Type B pancreatic cell (in vitro differentiated cells): ENCODE measurements at places on chromosomes 3 and 15.

GRCh38 chr15:38698254-38698653 is 133.6 kb upstream of the RASGRP1 start:
- DNase-seq, result no peak

- DNase-seq, result no peak
These were observed 360.5 kb upstream of the NAALADL2 start for GRCh38 chr3:174498638-174499037.

DNA sequence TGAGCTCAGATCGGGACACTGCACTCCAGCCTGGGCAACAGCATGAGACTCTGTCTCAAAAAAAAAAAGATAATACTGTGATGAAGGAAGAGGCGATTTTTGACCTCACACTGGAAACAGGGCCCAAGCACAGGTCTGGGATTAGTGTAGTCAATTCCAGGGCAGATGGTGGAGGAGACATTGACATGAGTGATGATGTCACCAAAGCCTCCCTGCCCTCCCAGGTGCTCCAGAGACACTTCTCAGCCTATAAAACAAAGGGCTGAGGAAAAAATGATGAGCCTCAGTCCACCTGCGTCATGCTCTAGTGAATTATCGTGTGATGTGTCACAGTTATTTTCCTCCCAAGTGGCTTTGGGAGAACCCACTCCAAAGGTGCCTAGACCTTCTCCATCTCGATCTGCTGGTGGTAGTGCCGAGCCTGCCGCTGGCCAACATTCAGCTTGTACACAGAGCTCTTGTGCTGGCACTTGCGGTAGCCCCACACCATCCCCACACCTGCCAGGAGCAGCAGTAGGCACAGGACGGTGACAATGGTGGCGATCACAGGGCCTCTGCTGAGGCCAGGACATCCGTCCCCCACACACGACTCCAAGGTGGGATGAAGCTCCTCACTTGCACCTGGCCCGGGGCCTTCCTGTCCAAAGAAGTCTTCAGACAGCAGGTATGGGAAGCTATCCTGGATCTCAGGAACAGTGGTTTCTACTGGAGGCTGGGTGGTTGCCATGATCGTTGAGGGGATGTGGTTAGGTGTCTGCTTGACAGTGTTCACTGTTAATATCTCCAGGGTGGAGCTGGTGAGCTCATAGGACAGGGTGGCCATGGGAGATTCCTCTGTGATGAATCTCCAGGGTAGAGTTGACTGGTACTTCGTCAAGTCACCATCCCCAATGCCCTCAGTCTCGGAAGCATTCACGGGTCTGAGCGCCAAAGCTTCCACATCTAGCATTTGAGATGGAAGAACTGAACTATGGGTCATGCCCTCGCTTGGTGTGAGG is 38.8 kb downstream of the CRTAP start:
- no peak for DNase-seq

GRCh38 chr3:143001034-143001368 is 369 bp upstream of the U2SURP start:
- no peak for DNase-seq

- DNase-seq, result no peak
These were observed 26.9 kb downstream of the ATOSA start for GRCh38 chr15:52652286-52652685.

GRCh38 chr15:40282869-40283614 is at the start of gene ANKRD63:
TSS of gene ANKRD63 (minus strand) at chr15:40283064. CDS start at chr15:40282586, 478 bp downstream.
- no peak for DNase-seq

DNA sequence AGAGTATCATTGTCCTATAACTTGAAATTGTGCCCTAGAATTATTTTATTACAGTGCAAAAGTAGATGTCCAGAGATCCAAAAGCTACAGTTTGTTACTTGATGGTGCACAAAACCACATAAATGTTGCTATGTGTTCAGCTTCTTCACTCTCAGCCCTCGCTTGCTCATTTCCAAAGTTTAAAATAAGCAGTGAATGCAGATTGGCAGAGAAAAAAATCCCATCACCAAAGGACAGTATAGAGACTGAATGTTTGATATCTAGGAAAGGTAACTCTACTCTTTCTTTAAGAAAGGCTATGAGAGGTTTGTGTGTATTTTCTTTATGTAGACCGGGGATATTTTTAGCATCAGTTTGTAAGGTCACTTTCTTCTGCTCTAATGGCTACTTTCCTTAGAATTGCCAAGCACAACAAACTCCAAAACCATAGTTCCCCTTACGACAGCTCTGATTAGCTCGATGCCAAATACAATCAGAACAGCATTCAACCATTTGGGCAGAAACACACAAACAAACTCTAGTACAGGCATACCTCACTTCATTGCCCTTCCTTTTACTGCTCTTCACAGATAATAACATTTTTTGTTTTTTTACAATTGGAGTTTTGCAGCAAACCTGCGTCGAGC is 164.1 kb upstream of the CCDC54 start:
- no peak for DNase-seq

DNA sequence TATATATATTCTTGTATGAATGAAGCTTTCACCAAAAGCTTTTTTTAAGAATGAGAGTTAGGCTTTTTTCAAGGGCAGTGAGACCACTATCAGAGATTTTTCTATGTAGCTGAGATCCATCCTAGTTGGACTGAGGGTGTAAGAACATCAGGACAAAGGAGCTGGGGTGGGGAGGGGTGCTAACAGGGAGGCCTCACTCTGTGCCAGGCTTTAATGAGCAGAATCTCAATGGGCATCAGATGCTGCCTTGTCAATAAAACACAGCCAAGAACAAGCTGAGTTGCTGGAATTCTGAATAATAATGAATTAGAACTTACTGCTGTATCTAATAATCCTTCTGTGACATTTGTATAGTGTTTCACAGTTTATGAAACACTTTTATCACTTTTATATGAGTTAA is 41.4 kb upstream of the USP3 start:
- no peak for DNase-seq

- DNase-seq, result no peak
These were observed 83.8 kb upstream of the PPIB start for GRCh38 chr15:64246364-64247189.

DNA sequence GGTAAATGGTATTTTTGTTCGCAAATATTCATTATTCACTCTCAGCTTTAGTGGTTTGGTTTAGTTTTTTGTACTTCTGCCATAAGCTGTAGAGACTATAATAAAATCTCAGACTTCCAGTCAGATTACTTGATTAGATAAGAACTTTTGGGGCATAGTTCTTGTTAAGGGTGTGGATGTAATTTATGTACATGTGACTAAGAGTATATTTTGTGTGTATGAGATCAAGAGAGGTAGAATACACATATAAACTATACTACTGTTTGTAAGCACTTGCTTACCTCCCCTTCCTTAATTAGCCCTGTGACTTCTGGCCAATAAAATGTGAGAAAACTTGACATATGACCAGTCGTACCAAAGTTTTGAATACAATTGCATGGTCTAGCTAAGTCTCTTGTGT is 12.0 kb downstream of the CNTN3 start:
- DNase-seq, result no peak

DNA sequence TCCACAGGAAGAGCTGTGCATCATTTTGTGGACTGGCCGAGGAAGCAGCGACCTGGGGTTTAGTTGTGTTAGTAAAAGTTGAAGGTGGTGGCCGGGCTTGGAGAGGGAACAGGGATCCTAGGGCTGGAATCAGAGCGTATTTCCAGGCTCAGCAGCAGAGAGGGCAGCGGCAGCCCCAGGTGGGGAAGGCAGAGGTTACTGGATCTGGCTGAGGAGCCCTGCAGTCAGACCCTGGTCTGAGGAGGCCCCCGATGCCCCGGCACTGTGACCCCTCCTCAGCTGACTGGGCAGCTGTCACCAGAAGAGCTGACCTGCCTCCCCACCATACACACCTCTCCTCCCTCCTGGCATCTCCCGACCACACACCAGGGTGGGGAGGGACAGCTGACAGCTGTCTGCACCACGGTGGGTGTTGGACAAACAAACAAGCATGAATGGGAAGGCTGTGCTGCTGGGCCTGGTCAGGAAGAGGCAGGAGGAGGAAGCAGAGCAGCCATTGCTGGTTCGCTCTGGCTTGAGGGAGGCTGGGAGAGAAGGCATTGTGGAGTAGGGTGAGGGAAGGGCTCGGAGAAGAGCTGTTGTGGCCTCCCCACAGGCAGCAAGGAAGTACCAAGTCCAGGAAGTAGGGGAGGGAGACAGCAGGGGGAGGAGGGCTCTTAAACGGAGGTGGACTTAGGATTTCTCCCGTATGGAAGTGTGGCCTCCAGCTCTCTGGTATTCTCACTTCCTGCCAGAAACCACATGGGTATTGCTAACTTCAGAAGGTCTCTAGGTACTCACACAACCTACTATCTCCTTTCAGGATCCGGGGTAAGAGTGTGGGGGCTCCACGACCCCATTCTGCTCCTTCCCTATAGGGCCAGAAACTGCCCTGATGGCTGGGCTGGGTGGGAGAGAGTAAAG is 49.5 kb upstream of the HACD2 start:
- no peak for DNase-seq

- DNase-seq, result no peak
These were observed 609.8 kb upstream of the BCHE start for GRCh38 chr3:166446986-166447385.

- DNase-seq, result no peak
These were observed 58.2 kb upstream of the FLNB start for GRCh38 chr3:57949785-57950615.

DNA sequence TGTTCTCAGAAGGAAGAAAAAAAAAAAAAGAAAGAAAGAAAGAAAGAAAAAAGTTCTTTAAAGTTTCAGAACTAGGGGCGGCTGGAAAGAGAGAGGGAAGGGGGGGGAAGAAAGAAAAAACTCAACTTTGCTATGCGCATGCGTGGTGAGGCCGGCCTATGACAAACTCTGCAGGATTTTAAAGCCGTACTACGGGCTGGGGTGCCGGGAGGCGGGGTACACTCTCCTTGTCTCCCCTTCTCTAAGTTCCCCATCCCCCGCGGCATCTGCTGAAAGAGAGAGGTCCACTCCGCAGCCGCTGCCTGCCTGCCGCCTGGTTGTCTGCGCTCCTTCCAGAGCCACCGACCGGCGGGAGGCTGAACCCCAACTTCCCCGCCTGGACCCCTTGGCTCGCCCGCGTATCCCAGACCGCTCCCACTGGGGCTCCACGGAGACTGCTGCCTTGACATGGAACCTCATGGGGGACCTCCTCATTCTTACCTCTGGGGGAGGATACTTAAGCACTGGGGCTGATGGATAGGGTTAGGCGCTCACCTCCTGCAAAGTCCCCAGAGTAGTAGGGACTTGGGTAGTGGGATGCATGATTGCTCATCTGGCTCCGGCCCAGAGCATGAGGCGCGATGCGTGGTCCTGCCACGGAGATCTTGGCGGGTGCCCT is 1.4 kb upstream of the WNT5A start:
- DNase-seq, result peak; percentile 82

DNA sequence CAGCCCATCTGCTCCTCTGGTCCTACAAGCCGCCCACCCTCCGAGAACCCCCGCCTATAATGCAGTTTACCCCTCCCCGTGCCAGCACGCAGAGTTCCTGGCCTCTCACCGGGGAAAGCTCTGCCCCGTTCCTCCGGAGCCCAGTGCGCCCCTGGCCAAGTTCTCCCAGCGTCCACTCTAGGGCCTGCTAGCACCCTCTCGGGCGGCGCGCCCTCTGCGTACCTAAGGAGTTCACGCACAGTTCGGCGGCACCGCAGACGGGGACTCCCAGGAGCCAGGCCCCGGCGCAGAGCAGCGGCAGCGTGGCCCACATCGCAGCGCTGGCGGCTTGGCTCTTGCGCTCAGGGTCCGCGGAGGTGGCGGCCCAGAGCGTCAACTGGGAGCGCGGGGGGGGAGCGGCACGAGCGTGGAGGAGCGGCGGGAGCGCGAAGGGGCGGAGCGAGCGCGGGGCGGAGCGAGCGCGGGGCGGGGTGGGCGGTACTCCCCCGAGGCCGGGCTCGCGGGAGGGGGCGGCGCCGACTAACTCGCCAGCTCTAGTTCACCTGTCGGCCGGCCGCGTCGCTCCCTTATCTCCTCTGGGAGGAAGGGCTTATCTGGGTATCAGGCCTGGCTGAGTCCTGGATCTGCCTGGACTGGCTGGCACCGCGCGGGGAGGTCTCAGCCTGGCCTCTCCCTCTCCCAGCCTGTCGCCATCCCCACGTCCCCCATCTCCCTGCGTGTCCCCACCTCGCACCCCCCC is at the start of gene CTSH:
Gene CTSH, minus strand, starts transcription at position 378 of the 739 bp plus-strand sequence. Its CDS starts 65 bp downstream, at position 313.
- DNase-seq, result peak; percentile 84

DNA sequence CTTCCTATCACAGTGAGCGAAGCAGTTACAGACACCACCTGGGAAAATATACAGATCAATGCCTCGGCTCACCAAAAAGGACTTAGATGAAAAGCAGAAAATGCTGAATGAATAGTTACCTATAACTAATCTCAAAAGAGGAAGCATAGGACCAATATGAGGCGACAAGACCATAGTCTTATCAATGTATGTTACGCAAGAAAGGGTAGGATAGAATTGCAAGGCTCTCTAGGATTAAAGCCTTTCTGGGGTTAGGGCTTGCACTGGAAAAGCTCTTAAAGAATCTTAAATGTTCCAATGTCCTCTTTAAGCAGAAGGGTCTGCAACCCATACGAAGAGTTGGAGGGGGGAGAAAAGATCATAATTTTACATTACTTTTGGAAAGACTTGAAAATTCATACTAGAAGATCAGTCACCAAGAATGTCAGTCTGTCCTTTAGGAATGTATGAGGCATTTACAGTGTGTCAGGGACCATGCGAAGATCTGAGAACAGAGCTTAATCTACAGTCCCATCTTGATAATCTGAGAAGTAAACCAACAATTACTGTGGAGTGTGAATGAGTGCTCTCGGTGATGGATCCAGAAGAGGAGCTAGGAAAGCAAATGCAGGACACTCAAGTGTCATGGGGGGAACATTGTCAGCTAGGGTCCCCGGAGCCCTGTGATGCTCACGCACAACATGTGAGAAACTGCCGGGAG is 185.9 kb downstream of the GREM1 start:
- no peak for DNase-seq

- no peak for DNase-seq
These were observed 28.0 kb downstream of the PTPN9 start for GRCh38 chr15:75551091-75551490.

GRCh38 chr3:151499168-151499567 is 38.3 kb upstream of the IGSF10 start:
- no peak for DNase-seq

DNA sequence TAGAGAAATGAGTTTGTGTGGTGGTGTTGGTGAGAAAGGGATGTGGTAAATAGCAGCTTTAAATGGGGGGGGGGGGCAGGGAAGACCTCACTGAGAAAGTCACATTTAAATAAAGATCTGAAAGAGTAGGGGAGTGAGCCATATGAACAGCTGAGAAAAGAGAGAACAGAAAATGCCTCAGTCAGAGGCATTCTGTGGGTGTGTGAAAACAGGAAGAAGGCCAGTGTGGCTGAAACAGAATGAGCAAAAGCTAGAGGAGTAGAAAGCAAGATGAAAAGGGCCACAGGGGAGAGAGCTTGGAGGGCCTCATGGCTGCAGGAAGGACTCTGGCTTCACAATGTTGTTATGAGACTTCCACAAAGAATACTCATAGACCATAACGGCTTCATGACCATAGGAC is 783.3 kb downstream of the ZPLD1 start:
- no peak for DNase-seq

DNA sequence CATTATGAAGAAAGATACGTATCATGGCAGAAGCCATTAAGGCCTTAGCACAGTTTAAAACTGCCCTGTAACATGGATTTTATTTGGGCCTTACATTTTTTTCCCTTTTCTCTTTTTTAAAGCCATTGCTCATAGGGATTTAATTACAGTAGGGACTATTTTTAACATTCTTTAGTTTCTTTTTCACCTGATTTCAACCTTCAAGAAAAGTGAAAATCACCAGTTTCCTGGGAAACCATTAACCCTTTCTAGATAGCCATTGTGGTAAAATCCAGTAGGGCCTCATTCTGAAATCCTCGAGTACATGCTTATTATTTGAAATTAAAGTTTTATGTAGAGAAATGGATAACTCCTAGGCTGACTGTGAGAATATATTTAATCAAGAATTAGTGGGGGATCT is 3.1 kb downstream of the SPRED1 start:
- no peak for DNase-seq
